Activated CD4-positive, alpha-beta T cell treated with anti-CD3 and anti-CD28 coated beads, Interleukin-2, amount 10 ng/mL, durations not matched to agents 7 days and 5 days (primary cell): ENCODE measurements at places on chromosomes 6 and 20.

DNA sequence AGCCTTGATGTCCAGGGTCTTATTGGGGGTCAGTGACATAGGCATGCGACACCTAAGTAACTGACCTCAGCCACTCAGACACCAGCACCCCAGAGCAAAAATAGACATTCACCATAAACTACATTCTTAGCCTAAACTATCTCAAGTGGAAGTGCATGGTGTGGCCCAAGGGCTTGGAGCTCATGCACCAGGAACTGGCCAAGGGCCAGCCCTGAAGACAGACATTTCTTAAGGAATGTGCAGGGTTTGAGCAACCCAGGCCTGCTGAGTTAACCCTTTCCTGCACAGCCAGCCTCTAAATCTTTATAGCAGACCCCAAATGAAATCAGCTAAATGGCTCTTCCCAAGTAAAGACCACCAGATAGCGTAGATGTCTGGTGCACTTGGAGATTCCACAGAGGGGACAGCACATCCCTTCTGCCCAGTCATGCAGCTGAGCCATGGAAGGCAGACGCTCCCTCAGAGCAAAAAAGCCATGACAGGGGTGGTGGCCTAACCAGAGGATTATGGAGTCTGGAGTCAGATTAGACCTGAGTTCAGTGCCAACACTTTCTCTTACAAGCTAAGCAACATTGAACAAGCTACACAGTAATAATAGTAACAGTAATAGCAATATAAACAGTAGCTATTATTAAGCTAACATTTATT is 222.6 kb downstream of the ZMYND8 start:
- no peak for DNase-seq

GRCh38 chr6:36386495-36387439 is 702 bp downstream of the ETV7 start:
- DNase-seq = peak; percentile 21

GRCh38 chr6:130858054-130858453 is 30.8 kb downstream of the SMLR1 start:
- DNase-seq = no peak

DNA sequence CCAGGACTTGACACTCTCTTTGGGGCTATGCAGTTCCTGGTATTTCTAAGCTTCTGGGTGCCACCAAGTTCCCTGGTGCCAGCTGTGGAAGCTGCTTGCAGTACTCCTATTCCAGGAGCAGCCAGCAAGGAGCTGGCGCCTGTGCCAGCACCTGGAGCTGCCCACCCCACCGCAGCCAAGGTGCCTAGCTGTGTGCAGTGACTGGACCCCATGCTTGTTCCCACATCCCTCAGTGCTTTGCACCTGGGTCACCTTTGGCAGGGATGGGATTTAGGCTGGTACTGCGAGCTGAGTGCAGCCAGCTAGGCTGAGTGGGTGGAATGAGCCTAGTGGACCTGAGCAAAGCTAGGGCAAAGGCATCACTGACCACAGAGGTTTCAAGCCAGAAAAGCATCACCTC is 1674.9 kb downstream of the HACE1 start:
- DNase-seq = no peak

DNA sequence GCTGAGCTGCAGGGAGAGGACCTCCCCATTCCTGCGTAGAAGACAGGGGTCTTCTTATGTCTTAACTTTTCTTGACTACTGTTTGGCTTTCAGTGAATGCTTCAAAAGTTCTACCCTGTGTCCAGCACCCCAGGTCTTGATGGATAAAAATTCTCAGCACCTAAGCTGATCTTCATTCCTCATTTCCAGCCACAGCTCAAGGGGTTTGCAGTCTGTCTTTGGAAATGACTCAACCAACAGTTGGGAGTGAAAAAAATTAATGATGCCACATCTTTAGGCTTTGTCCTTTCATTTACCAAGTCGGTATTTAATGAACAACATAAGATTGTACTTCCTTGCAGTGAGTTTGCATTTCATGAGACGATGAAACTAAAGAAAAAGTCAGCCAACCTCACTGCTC is 40.3 kb downstream of the PRDM1 start:
- DNase-seq = no peak

GRCh38 chr6:2385471-2385983 is 140.1 kb upstream of the GMDS start:
- DNase-seq = no peak

- DNase-seq = no peak
These were observed 221.5 kb downstream of the NRN1 start for GRCh38 chr6:5785249-5785648.

DNA sequence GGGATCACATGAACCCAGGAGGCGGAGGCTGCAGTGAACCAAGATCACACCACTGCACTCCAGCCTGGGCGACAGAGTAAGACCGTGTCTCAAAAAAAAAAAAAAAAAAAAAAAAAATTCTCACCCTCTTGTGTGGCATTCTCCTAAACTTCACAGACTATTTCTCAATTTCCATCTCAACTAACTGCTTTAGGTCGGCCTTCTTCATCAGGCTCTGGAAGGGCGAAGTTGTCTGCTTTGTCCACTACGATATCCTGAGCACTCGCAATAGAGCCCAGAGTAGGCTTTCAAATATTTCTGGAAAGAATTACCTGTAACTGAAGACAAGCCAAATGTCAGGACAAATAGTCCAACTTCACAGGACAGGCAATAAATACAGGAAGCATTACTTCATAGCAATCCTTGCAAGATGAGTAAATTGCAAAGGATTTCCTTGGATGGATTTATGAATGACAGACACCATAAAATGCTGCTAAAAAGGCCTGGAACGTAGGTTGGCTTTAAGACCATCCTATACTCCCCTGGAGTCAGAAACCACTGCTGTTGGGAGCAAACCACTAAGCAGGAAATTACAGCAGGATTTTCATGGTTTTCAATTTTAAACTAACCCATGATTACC is 116.3 kb upstream of the SLC2A12 start:
- DNase-seq = no peak

- no peak for DNase-seq
These were observed 5.7 kb upstream of the TAB2 start for GRCh38 chr6:149311766-149312165.

- no peak for DNase-seq
These were observed 52.4 kb downstream of the NINL start for GRCh38 chr20:25532971-25533391.

DNA sequence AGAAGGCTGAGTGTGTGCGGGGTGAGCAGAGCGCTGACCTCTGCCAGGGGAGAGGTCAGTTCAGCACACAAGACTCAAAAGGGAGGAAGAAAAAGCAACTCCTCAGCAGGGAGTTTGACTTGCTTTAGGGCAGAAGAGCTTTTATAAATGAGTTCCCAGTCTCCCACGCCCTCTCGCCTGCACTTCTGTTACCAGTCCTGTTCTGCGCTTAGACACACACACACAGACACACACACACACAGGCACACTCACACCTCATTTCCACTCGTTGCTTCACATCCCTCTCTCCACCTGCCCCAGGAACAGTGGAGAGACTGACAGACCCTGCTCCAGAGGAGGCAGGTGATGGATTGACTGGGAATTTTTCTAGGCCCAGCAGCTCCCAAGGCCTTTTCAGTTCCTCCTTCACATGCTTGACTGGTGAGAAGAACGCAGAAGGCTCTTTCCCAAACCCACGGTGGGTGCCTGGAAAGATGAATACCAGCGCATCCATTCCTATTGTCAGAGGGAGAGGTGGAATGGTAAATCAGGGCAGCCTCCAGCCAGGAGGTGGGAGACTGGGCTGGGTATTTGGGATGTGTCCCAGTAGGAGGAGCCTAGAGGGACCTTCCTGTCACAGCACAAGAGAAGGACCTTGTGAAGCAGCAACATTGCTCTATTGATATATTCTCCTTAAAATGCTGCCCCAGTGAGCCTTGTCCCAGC is 43.7 kb downstream of the JAG1 start:
- no peak for DNase-seq

- DNase-seq = no peak
These were observed 514.3 kb upstream of the ID4 start for GRCh38 chr6:19322691-19323485.

GRCh38 chr6:21050935-21051334 is 516.7 kb downstream of the CDKAL1 start:
- DNase-seq = no peak

DNA sequence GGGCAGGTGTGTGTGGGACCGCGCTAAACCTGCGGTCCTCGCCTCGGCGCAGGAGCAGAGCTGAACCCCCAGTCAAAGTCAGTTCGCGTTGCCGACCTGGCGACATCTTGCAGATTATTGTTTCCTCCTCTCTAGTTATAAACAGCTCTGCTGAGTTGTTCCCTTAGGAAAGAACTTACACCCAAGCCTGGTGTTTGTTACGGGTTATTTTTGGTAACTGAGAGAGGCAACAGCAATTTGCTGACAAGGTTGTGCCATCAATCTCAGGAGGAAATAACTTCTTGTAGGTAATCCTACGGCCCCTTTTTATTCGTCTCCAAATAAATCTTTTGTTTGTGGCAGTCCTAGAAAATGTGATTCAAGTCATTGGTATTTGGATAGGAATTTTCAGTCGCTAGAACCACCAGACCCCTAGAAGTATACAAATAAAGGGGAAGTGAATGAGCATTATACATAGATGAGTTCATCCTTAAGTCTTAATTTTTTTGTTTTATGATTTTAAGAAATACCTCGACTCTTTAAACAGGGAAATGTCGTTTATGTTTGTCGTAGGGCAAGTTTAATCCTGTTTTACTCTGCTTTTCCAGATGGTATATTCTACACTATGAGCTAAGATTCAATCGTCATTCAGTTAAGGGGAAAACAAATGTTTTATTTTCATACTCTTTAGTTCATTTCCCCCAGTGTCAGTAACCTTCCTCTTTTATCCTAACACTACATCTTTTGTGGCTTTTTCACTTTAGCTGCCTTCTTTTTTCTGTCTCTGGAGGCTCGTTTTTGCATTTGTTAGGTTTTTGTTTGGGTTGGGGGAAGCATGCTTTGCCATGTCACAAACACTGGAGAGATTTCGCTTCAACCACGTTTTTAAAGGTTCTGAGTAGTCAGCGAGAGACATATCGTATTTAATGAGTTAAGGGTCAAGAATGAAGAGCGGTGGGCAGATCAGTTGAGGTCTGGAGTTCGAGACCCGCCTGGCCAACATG is 1.2 kb downstream of the PM20D2 start:
- peak; percentile 41 for DNase-seq

GRCh38 chr20:44610313-44610962 is 28.1 kb downstream of the PKIG start:
- peak; percentile 23 for DNase-seq

- DNase-seq = no peak
These were observed 173.2 kb upstream of the MARCKS start for GRCh38 chr6:113683968-113684367.

GRCh38 chr20:41670631-41671030 is 52.5 kb upstream of the CHD6 start:
- no peak for DNase-seq

GRCh38 chr6:135195522-135195921 is 14.4 kb downstream of the MYB start:
- DNase-seq = no peak

GRCh38 chr6:41502566-41502916 is 43.6 kb upstream of the FOXP4 start:
- no peak for DNase-seq

DNA sequence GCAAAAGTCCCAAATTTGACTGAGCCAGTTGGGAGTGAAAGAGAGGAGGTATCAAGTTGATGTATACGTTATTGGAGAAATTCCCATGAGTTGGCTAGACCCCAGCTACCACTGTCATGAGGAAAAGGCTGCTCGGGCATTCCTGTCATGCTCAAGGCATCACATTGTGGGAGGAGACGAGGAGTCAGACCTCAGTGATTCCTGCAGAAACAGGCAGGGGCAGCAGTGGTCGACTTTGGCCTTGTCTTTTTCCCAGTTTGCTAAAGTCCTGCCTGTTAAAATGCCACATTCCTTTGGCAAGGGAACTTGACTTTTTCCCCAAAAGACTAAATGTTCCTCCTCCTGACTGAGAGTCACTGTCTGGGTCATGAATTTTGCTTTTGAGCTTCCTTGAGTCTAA is 295.5 kb upstream of the HS3ST5 start:
- no peak for DNase-seq

- no peak for DNase-seq
These were observed 123.2 kb downstream of the PRND start for GRCh38 chr20:4844751-4845465.

DNA sequence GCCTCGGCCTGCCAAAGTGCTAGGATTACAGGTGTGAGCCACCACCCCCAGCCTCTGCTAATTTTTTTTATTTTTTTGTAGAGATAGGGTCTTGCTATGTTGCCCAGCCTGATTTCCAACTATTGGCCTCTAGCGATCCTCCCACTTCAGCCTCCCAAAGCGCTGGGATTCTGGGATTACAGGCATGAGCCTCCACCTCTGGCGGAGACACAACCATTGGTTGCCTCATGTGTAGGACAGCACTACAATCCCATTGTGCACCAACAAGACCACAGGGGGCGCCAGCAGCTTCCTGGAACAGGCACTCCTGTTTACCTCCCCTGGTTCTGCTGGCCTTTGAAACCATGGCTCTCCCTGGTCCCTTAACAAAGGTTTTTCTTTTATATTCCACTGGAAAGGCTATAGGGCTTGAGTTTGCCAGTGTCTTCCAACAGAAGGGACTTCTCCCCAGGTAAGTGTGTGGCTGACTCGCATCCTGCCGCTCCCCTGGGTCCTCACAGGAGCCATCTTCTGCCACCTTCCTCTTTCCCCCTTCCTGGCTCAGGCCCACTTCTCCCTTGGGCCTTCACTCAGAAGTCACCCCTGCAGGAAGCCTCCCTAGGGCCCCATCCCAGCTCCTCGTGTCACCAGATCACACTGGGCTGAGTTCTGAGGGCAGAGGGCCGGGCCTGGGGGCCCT is 39.2 kb upstream of the TLDC2 start:
- DNase-seq = peak; percentile 62

GRCh38 chr6:140494321-140495108 is 1120.1 kb upstream of the CITED2 start:
- DNase-seq = no peak
